Occipital lobe (tissue), 3 donors: ENCODE measurements at places on chromosomes 1 and 21.

- no peak for DNase-seq
Measured at GRCh38 chr1:167627865-167628641, 2.0 kb upstream of the RCSD1 start.

DNA sequence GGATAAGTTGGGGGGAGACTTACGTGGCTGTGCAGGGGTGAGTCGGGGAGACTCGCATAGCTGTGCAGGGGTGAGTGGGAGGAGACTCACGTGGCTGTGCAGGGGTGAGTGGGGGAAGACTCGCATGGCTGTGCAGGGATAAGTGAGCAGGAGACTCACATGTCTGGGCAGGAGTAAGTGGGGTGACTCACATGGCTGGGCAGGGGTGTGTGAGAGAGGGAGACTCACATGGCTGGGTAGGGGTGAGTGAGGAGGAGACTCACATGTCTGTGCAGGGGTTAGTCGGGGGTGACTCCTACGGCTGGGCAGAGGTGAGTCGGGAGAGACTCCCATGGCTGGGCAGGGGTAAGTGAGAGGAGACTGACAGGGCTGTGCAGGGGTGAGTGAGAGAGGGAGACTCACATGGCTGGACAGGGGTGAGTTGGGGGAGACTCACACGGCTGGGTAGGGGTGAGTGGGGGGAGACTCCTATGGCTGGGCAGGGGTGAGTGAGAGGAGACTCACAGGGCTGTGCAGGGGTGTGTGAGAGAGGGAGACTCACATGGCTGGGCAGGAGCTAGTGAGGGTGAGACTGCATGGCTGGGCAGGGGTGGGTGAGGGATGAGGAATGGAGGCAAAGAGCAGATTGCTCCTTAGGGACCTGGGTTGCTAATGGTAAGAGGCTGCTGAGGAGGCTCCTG, 56.0 kb upstream of the ABCG1 start:
- DNase-seq = no peak

- no peak for DNase-seq
Measured at GRCh38 chr1:183137782-183138181, 48.3 kb upstream of the LAMC2 start.

GRCh38 chr1:92854101-92854785, 22.4 kb downstream of the RPL5 start:
- DNase-seq = no peak
